ENCODE measurements at places on chromosomes 5 and 9.
A peak's percentile ranks its signal among the peaks of the same experiment; 100 is the strongest.

- DNase-seq, result no peak
These were observed 98.6 kb downstream of the AOPEP start for GRCh38 chr9:94824913-94825610.

DNA sequence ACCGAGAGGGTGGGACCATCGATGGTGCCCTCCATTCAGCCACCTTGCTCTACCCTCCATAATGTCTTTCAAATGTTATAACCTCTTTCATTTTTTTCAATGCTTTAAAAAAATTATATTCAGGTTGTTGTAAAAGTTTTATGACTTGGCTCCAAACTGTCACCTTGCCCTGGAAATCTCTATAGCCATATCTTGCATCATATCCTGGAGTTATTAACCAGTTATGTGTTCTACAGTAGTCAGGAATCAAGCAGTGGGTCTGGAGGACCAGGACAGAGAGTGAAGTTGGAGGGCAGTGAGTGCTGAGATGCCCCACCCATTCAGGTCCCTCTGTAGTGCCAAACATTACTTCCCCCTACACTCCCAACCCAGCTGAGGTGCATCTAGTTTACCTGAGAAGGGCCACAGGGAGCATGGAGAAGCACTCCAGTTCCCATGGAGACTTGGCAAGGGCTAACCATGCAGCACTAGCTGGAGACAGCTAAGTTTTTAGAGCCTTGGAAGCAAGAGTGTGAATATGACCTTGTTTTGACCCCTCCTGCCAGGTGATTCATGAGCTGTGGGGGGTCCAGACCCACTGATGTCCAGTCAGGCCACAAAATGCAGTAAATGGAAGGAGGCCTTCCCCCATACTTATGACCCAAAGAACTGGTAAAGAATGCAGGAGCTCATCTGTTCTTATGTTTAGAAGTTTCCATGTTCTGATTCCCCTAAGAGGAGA, 5.5 kb downstream of the IFNA8 start:
- DNase-seq, result no peak

DNA sequence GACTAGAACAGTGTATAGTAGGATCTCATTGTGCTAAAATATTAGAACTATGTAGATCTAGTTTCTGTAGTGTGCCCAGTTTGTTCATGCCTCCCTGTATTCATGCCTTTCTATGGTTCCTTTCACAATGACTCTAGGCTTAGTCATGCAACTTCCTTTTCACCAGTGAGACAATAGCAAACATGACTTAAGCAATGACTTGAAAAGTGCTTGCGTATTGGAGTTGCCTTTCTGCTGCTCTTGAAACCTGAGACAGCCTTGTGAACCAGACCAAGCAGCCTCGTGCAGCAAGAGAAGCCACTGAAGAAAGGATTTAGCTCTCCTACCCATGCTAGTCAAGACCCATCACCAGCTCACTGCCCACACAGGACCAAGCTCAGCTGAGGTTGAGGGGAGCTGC, 294.5 kb upstream of the TAS2R1 start:
- peak; percentile 95 for DNase-seq

- DNase-seq, result no peak
These were observed 184.7 kb downstream of the CARTPT start for GRCh38 chr5:71903808-71904207.

DNA sequence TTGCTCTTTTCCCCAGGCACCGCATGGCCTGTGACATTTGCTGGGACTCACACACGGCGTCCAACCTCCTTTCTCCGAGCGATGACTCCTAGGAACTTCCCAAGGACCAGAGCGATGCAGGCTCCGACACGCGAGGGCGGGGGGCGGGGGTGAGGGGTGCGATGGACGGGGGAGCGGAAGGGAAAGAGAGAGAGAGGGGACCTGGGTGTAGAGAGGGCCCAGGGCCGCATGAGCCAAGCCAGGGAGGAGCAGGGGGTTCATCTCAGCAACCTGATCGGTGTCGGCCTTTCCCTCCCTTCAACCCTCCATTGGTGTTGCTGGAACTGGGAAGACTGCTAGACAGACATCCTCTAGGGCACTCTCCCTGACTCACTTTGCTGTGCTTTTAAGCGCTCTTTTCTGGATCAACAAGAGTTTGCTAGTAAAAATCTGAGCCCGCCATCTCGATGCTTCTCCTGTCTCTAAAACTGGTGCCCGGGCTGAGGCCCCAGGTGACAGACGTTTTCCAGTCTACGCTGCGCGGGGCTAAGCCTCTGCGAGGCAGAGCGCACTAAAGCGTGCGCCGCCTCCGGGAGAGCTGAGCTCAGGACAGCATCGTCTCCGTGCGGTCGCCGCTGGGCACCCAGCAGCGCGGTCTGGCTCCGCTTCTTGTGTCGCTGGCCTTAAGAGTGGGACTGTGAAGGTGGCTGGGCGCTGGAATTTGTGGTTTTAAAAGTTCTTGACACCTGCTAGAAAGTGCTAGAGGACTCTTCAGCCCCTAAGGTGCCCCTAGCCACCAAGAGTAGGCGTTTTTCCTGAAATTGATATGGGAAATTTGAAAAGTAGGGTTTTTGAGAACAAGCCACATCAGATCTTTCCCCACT, 1.0 kb upstream of the TSLP start:
- DNase-seq, result peak; percentile 10

DNA sequence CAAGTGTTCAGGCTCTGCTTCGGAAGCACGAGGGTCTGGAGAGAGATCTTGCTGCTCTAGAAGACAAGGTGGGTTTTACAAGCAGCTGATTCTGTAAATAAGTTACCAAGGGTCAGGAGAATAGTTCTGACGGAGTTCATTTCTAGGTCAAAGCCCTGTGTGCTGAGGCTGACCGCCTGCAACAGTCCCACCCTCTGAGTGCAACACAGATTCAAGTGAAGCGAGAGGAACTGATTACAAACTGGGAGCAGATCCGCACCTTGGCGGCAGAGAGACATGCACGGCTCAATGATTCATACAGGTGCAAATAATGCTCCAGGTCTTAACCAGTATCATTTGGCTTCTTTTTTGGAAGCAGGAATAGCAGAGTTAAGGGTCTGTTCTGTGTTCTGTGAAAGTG, 24.8 kb downstream of the SPTAN1 start:
- no peak for DNase-seq

GRCh38 chr5:156667616-156668015, 182.5 kb upstream of the PPP1R2B start:
- DNase-seq, result no peak

GRCh38 chr9:137575716-137576411, 2.9 kb downstream of the DPH7 start:
- no peak for DNase-seq

- peak; percentile 62 for DNase-seq
These were observed at the start of gene PCDHB14 for GRCh38 chr5:141223112-141223783. Gene PCDHB14 (plus strand): TSS chr5:141223343. CDS start chr5:141223506, 163 bp downstream.

GRCh38 chr9:92324889-92325268, 271 bp downstream of the NOL8 start:
- peak; percentile 4 for DNase-seq

GRCh38 chr5:142016556-142016955, 3.7 kb upstream of the GNPDA1 start:
- no peak for DNase-seq

DNA sequence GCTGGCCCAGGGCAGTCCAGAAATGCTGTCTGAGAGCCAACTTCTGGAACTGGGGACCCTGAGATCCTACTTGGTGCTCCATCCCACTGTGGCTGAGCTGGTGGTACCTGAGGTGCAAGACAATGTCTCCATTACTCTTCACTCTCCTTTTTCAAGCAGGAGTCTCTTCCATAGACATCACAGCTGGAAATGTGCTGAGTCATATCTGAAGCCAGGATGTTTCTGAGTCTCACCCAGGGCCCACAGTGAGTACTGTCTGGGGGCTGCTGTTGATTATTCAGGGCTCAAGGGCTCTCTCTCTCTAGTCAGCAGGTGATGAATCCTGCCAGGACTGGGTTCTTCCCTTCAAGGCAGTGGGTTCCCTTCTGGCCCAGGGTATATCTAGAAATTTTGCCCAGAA, 145.2 kb upstream of the TAS2R1 start:
- peak; percentile 31 for DNase-seq

DNA sequence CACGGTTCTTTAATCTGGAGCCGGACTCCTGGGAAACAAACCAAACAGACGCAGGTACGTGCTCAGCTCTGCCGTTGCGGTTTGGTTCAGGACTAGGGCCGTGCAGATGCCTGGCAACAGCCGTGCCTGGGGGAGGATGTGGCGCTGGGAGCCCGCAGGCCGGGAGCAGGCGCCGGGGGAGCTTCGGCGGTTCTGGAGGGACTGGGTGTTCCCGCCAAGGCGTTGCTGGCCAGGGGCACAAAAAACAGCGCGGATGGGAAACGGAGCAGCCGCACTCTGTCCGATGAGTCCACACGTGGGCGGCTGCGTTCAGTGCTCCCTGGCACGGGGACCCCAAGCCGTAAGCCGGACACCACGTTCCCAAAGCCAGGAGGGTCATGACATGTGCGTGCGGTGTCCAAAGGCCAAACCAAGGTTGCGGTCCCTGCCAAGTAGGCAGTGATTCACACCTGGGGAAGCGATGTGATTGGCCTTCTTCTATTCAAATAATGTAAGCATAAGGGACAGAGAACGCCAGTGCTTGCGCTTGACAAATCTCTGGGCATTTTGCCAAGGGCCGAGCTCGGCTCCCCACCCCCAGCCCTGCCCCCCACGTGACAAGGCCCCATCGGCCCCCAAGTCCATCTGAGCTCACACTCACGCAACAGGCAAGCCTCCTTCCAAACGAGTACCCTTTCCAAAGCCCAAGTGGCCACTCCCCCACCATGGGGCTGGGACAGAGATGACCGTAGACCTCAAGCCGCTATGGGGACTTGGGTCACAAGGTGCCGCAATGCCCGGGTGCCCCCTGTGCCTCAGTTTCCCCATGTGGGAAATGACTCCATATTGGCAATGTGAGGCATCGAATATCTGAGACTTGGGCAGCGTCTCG, 49.7 kb upstream of the NKD2 start:
- no peak for DNase-seq

GRCh38 chr9:127058011-127058644, 64.3 kb downstream of the ANGPTL2 start:
- DNase-seq, result no peak

DNA sequence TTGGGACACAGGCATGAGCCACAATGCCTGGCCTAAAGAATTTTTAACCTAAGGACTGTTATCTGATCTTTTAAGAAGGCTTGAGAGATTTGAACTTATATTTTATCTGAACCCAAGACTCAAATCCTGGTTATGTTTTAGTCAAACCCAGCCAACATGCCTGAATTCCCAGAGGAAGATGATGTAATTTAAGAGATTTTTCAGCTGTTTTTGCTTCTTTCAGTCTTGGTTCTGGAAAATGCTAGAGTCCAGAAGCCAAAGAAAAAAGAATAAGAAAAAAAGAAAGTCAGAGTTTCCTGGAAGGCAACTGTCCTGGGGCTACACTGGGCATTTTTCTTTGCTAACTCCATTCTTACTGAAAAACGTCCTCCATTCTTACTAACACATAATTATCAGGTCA, 85.8 kb downstream of the SNX18 start:
- DNase-seq, result no peak
